ENCODE measurements at places on chromosomes 11 and 22.

DNA sequence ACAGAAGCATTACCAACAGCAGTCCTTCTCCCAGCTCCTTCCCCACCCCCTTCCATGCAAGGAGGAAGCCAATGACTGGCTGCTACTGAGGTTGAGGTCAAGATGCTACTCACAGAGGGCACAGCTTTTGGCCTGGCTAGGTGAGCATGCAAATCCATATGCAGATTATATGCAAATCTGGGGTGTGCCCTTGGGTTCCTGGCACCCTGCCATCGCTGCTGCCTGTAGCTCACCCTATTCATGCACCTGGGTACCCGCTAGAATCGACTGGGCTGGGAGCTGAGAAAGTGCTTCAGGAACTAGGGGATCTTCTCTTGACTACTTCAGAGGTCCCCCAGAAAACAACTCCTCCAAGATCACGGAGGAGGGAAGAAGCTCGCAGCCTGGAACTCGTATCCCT, 4.0 kb downstream of the DSCAML1 start:
- DNase-seq = no peak

DNA sequence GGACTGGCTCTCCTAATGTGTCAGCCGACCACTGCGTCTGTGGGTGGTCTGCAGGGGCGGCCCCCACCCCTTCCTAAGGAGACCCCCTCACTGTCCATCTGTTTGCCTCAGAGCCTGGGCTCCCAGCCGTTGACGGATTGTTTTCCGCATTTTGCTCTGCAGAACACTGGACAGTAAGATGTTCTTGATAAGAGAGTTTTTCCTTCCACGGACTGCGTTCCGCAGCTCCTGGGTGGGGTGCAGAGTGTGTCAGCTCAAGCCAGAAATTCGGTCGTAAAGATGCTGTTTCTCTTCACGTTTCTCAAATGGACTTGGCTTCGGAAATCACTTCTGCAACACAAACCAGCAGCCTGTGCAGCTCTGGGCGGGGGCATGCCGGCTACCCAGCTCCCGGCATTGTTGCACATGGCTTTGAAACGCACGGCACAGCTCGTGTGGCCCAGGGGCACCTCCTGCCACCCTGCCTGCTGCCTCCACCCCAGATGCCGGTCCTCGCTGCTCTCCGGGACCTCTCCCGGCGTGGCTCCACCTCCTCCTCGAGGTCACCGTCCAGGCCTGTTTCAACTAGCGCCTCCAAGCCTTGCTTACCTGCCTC, 2.9 kb upstream of the MRGPRG start:
- no peak for DNase-seq

- no peak for DNase-seq
Measured at GRCh38 chr11:68998390-68998911, 14.6 kb downstream of the MRGPRF start.

- DNase-seq = no peak
Measured at GRCh38 chr11:127074151-127074761, 73.7 kb upstream of the KIRREL3 start.

DNA sequence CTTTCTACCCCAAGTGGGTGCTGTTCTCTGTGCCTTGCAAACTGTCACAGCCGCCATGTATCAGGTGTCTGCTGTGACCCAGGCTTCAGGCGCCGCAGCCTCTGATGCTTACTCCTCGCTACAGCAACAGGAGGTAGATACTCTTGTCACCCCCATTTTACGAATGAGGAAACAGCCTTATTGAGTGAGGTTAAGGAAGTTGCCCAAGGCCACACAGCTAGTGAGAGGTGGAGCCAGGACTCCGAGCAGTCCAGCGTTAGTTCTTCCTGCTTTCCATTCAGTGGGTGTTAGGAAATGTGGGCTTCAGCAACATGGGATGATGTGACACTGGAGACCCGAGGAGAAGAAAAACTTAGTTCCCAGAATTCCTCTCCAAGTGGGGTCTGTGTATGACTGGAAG, 14.3 kb downstream of the RNF215 start:
- DNase-seq = no peak

DNA sequence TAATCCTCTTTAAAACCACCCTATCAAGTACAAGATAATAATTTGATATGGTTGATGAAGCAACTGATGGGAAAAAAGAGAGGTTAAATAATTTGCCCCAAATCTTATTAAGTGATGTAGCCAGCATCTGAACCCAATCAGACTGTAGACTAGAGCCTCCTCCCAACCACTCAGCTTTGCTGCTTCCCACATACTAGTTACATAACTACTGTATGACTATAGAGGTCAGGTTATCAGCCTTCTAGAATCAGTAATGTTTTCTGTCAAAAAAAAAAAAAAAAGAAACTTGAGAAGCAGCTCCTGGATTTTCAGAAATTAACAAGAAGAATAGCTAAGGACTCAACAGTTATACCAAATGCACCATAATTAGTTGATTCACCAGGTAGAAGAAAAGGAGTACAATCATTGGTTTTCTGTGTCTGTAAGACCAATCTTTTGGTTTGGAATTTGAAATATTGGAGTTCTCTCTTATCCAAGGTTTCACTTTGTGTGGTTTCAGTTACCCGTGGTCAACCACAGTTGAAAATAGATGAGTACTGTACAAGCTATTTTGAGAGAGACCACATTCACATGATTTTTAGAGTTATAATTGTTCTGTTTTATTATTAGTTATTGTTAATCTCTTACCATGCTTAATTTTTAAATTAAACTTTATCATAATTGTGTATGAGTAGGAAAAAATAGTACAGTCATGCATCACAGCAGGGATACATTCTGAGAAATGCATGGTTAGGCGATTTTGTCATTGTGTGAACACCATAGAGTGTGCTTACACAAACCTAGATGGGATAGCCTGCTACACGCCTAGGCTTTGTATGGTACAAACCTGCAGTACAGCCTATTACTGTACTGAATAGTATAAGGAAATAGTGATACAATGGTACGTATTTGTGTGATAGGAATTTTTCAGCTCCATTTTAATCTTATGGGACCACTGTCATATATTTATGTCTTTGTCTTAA, 72.2 kb downstream of the PDHX start:
- DNase-seq = no peak
